ENCODE measurements at places on chromosomes 7 and 10.
A peak's percentile ranks its signal among the peaks of the same experiment; 100 is the strongest.

- no peak for DNase-seq
Observed at GRCh38 chr7:120731271-120731670, 126.7 kb downstream of the TSPAN12 start.

GRCh38 chr7:7321681-7322080, 139.3 kb downstream of the C1GALT1 start:
- DNase-seq, result no peak

DNA sequence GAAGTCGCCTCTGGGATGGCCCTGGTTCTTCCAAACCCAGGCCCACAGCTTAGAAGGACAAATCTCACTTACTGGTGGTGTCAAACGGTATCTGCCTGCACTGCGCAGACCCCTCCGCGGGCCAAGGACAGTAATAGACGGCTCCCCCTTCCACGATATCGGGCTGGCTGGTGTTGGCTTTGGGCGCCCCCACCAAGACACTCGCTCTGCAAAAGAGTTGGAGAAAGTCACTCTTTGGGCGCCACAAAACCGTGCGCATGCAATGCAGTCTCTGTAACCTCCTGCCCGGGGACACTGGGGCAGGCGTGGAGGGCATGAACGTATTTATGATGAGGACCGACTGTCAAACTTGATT, 1.1 kb downstream of the ITGA8 start:
- no peak for DNase-seq

DNA sequence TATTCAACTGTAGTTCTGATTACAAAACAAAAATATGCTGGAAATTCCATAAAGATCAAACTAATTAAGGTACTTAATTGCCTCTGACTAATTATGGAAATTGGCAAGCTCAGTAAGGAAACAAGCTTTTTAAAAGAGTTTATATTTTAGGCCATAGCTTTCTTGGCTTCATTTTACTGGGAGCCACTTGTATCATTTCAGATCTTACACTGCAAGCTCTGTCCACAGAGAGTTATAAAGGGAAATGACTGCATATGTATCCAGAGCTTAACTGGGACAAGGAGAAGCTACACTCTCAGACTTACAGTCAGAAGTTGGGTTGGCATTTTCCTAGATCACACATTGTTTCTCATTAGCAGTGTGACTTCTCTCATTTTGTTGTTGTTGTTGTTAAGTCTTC, 92.4 kb downstream of the LRRN3 start:
- DNase-seq, result no peak

GRCh38 chr7:149588930-149589329, 91.3 kb upstream of the ZNF746 start:
- DNase-seq, result no peak

DNA sequence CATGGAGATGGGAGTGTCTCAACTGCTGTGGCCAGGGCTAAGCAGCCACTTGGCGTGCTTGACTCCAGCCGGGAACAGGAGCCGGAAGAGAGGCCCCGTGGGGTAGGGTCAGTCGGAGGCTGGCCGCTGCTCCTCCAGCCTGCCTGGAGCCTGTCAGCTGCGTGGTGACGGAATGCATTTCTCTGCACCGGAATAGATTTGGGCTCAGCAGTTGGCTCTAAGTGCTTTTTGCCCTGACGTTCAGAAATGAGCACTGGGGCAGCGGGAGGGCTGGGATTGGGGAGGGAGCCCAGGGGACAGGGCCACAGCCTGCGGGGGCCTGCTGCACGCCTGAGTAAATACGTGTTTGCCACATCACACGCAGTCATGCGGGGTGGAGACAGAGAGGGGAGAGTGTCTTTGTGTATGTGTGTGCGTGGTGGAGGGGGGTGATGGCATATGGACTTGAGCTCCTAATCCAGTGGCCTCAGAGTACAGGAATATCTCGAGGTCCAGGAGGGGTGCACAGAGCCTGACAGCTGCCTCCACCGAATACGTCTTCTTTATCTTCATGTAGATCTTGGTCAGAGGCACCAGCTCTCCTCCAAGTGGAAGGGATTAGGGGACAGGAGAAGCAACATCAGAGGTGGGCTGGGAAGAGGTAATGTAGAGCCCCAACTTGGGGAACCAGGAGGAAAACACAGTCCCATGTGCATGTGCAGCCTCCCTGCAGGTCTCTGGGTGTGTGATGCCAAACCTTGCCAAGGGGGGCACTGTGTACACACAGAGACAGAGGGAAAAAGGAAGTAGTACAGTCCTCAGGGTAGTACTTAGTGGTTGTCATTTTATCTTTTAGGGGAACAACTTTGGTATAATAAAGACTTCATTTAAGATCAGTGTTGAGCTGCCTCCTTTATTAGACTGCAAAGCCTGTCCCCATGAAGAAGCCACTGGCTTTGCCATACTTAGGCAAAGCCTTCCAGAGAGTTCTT, 151.4 kb downstream of the CDH23 start:
- DNase-seq, result no peak

DNA sequence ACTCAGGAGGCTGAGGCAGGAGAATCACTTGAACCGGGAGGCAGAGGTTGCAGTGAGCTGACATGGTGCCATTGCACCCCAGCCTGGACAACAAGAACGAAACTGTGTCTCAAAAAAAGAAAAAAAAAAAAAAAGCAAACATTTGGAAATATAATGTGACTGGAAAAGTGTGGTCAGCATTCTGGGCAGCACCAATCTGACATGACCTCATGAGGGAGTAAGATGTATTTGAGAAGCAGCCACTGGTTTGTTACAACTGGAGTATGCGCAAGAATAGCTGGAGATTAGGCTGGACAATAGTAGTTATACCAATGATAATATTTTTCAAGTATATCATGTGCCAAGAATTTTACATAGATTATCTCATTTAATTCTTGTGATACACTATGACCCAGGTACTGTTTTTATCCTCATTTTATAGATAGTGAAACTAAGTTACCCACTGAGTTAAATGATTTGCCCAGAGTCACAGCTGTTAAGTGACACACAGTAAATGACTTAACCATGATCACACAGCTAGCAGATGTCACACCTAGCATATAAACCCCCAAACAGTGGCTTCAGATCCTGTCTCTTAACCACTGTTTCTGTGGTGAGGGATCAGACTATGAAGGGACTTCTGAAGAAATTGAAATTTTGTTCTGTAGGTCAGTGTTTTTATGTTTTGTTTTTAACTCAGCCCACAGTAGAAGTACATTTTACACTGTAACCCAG, 11.1 kb downstream of the MCU start:
- DNase-seq, result peak; percentile 23

GRCh38 chr10:21733710-21734109, 199.7 kb downstream of the MLLT10 start:
- DNase-seq, result no peak

DNA sequence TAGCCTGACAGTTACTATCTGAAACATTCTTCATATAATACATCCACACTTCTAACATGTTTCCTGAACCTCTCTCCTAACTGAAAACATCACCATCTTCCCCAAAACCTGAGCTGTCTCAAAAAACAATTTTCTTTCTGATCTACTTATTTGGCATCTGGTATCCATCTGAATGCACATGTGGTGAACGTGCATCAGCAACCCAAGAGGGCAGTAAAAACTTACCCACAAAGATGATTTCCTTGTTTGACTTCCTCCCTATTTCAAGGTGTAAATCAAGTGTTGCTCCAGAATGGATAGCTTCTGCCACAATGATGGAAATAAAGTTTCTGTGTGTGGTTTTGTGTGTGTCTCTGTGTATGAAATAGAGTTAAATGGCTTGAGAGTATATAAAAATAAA, 500.4 kb downstream of the MAGI2 start:
- no peak for DNase-seq

DNA sequence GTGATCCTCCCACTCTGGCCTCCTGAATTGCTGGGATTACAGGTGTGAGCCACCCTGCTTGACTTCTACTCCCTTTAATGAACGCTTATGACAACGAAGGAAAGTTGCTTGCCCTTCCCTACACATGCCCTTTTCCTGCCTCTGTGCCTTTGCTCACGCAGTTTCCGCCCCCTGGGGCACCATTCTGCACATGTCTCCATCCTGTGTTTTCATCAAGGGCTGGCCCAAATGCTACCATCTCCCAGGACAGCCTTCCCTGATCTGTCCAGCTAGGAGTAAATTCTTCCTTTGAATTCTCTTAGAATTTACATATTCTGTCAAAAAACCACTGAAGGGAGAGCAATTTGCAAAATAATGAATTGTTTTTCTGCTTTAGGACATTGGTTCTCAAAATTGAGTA, 50.0 kb upstream of the KMT2C start:
- DNase-seq, result no peak

GRCh38 chr10:22792161-22792560, 77.8 kb upstream of the PIP4K2A start:
- no peak for DNase-seq
